Ovary (tissue), 10 donors: ENCODE measurements at places on chromosomes 11 and 22.

DNA sequence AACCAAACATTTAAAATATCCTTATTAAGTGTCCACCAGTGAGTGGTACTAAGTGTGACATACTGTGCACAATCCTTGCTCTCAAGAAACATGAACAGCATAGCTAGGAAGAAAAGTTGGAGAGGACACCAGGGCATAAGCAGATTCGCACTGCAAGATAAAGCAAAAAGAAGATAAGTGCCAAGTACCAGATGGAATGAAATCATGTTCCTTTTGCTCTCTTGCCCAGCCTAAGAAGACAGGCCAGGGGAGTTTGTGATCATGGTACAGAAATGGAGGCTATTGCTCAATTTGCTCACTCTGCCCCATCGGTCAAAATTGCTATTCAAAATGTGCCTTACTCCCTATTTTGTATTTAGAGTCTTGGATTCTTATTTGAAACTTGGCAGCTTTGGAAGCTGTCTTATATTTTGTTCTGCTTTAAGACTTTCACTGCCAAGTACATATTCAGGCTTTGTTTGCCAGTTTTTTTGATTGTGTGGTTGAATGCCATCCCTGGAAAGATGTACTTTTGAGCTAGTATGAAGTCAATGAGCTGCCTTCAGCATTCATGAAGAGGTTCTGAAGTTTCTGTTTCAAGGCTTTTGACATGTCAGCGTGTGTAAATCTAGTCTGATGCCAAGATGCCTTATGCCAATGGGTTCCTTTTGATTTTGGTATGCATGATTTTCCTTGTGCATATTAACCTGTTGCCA, 90.3 kb downstream of the PAX6 start:
- no peak for DNase-seq

GRCh38 chr11:5622802-5623201, 2.0 kb upstream of the TRIM34 start:
- DNase-seq, result no peak

GRCh38 chr22:27537501-27537900, 264.1 kb downstream of the MN1 start:
- peak; percentile 47 for DNase-seq

DNA sequence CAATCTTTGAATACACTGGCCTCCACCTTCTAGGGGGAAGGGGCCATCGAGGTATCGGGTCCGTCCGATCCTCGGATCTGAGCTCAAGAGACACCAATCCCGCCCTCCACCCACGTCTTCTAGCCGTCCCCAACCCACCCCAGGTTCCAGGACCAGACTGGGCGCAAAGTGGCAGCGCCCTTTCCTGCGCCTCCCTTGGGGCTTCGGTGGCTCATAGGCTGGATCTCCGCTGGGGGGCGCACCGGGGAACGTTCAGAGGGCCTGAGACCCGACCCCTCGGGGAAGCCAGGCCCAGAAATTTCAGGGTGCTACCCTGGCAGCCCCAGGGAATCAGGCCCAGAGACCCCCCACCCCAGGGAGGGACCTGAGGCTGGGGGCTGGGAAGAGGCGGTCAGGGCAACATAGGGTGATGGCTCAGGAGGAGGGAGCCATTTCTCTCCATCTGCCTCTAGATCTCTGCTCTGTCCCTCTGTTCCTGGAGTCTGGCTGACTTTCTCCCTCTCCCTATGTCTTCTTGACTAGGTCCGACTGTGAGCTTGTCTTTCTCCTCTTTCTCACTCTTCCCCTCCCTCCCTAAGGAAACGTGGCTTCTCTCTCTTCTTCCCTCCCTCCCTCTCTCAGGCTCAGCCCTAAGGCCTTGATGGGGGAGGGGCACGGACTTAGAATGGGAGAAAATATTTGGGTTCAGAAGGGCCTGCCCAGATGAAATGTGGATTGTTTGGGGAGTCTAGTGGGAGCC, 1.1 kb downstream of the CREB3L1 start:
- DNase-seq, result peak; percentile 63

DNA sequence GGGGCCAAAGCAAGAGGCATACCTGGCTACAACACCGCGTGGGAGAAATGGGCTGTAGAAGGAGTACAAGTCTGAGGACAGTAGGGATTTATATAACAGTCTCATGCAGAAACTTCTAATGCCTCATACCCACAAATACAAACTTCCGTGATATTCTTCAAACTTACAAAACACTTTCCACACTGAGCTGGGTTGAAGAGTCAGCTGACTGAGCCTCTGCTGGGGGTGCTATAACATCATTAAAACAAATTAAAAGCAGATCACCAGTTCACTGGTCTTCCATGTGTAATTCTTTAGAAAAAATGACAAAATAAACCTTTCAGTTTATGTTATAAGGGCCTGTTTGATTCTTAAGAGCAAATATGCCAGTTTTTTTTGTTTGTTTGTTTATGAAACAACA, 92.0 kb downstream of the MUC15 start:
- DNase-seq, result no peak

- peak; percentile 33 for DNase-seq
Measured at GRCh38 chr22:39153220-39153717, 789 bp upstream of the CBX7 start.

DNA sequence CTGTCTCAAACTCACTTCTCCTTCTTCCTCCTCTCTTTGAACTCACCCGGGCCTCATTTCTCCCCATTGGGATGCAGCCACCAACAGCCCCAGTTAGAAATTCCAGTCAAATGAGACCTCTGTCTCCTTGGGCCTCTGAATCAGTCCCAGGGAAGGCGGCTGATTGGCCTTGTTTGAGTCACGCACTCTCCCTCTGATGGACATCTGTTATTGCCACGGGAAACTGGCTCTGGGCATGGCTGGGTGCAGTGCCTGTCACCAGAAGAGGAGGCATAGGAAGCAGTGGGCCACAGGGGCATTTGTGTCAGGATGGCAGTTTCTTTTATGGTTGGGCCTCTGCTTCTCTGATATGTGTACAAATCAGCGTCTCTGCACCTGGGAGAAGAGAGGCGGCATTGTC, 9.6 kb upstream of the WNT11 start:
- no peak for DNase-seq

DNA sequence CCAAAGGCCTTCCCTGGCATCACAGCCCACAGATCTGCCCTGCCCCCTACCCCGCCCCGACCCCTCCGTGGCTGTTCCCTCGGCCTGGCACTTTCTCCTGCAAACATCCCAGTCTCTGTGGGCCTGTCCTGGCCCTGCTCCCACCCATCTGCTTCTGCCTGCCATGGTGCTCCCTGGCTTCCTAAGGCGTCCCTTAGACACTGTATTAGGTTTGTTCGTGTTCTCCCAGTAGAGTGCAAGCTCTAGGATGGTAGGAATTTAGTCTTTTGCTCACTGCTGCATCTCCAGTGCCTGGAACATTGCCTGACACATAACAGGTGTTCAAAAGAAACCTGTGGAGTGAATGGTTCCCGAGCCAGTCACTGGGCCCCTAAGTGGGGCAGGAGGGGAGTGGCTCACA, 69.6 kb upstream of the PITPNB start:
- DNase-seq, result no peak

DNA sequence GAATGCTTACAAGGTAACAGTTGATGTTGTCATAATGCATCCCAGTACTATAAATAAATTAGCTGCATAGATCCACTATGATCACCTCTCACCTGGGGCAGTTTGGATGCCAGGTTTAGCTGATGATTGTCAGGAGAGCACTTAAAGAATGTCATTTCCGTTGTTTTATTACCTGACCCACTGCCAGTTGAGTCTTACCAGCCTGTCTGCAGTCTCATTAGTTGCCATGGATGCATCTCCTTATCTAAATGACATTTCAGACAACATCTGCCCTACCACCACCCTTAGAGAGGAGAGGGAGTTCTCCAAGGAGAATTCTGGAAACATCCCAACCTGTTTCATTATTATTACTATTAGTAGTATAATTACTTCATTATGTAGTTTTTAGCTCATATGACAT, 339.1 kb upstream of the API5 start:
- DNase-seq, result no peak
